ENCODE measurements at places on chromosomes 3 and 15. TPM values are rescaled to one million over a fixed set of nuclear protein-coding genes. Genes with fewer than 3 reads are reported as not detected.

RYR3 gene
- polyA plus RNA-seq, result not detected

GRCh38 chr3:83224101-83224868 is 1462.8 kb upstream of the GBE1 start:
- no peak for DNase-seq

DNA sequence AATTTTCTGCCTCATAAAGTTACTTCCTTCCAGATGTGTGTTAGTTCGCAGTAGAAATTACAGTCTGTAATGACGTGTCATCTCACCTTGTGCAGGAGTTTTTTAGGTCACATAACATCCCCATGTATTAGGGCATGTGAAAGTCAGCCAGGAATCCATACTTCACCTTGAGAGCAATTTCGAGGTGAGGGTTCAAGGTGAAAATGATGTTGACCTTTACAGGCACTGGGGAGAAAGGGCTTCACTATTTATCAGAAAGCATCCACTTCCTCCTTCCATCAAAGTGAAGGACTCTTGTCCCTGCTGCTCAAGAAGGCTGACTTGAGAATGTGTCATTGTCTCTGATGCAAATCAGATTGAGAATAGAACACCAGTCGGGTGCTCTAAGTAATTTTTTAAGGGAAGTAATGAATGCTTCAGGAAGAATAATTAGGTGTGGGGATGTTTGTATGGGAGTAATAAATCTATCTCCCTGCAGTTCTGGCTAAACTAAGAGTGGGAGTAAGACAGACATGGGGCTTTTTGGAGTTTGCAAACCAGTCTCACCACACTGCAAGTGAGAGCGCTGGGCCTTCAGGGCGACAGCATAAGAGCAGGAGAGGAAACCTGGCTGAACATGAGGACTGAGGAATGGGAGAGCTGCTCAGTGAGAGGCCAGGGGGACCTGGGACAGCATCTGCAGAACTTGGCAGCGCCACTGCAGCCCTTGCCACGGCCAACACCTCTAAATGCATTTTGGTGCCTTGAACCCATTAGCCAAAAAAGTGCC is 85.9 kb upstream of the IL12A start:
- DNase-seq, result no peak

DNA sequence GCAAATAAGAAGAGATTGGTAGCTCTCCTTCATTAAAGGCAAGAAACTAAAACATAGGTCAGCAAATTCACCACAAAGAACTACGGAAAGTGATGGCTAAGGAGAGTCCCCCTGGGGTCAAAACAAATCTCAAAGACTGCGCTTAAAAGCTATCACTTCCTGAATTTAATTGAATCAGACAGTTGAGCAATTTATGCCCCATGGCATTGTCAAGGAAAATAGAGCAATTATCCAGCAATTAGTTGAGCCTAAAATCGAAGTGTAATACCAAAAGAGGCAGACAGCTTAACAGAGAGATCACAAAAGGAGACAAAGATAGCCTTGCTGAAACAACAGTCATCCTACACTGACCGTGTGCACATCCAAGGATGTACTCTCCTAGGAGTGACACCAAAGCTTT is 74.4 kb upstream of the SCN10A start:
- no peak for DNase-seq

- DNase-seq, result no peak
Observed at GRCh38 chr3:106552351-106553043, 683.7 kb upstream of the CBLB start.

DNA sequence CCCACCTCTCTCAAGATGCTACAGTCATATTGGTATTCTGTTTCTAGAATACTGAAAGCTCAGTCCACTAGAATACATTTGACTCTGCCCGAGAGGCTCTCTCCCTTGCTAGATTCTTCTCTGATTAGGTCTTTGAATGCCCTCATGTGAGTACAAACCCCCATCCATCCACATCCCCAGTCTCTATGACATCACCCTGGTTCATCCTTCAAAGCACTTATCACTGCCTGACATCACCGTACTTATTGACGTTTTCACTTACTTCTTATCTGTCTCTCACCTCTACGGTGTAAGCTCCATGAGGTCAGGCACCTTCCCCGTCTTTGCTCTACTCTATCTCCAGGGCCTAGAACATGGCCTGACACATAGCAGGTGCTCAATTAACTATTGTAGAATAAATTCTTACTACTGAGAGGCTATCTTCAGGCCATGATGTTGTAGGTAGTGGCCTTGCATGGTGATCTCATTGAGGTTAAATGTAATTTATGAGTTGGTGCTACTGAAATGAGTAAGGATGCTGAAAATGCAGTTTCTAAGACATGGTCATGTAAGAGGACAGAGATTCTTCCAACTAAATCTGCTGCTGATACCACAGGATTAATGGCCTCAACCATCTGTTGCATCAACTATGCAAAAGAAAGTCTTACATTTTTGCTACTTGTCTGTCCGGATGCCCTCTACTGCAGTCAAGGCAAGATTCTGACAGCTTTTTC is 26.8 kb downstream of the EOGT start:
- DNase-seq, result peak; percentile 23

DNA sequence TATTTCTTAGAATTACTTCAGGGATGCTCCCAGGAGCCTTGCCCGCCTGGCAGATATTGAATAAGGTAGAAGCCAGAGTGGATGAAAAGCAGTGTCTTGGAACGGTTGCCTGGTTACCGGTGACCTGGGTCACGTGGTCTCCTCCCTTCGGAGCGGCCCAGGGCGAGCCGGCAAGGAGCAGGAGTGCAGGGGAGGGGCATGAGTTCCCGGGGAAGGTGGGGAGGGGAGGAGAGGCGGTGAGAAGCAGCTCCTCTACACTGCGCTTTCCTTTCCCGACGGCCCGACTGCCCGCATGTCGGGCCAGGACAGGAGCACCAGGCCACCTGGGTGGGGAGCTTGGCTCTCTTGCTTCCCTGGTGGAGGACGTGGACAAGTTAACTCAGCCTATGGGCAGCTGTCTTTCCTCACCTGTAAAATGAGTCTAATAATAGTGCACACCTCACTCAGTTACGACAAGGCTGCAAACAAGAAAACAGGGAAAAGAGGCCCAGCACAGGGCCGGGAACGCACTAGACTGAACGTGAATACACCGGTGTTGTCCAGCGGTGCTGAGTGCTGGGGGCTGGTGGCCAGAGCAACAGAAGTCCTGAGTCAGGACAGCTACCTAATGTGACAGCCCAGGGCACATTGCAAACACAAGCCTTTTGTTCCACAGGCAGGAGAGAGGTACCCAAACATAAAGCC is 198.3 kb downstream of the ADAMTS9 start:
- no peak for DNase-seq

DNA sequence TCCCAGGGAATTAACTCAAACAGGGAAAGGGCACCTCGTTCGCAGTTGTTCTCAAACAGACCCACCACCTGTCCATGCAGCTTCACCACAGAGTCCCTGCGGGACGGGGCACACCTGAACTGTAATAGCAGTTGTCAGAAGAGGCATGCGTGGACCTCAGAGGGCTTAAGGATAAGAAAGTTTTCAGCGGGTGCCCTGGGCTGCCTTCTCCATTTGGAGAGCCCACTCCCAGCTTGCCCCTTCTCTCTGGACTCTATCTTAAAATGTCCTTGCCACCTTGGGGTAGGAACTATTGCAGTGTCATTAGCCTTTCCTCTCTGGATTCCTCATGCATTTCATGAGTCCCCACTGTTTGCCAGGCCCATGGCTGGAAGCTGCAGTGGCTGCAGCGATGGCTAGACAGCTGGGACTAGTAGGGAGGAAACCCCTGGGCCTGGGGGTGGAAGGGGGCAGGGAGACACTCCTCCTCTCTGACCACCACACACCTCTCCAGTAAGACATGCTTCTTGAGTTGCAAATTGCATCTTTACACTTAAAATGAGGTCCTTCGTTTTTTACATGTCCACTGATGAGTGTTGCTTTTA is 33.5 kb downstream of the PDIA5 start:
- no peak for DNase-seq

DNA sequence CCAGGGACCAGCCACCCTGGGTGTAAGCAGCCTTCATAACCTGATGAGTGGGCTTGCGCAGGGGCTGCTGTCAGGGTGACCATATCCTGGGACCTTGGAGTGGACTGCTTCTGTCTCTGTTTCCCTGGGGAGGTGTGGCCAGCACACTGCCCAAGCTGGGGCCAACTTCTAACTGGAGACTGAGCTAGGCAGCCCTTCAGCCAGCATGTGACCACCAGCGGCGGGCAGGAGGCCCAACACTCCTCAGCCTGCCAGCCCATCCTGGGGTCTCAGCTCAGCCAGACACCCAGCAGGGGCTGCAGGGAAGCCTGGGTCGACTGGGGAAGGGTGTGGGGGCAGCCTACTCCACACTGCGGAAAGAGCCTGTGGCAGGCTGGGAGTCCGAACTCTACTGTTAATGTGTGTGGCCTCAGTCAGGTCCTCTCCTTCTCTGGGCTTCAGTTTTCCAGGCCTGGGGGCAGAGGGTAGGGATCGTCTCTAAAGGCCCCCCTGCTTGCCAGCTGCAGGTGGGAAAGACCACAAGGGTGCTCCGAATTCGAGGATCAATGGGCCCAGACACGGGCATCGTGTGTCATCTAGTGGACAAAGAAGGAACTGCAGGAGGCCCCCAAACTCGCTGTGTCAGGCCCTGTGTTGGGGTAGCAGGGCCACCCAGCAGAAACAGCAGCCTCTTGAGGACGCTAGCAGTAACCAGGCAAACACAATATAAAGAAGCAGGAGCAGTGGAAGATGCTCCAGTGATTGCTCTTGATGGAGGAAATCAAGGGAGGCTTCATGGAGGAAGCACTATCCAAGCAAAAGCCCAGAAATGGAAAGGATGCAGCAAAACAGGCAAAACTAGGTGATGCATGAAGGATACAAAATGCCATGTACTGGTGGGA is 2.0 kb upstream of the SEMA3G start:
- peak; percentile 42 for DNase-seq

HACD3 gene
- 56.7 TPM for polyA plus RNA-seq

ANKRD34C gene
- not detected for polyA plus RNA-seq

GRCh38 chr15:96385195-96385594 is 54.7 kb downstream of the NR2F2 start:
- DNase-seq, result no peak

ACOX2 gene
- 32.9 TPM for polyA plus RNA-seq

ADAMTS17 gene
- 0.03 TPM for polyA plus RNA-seq

DNA sequence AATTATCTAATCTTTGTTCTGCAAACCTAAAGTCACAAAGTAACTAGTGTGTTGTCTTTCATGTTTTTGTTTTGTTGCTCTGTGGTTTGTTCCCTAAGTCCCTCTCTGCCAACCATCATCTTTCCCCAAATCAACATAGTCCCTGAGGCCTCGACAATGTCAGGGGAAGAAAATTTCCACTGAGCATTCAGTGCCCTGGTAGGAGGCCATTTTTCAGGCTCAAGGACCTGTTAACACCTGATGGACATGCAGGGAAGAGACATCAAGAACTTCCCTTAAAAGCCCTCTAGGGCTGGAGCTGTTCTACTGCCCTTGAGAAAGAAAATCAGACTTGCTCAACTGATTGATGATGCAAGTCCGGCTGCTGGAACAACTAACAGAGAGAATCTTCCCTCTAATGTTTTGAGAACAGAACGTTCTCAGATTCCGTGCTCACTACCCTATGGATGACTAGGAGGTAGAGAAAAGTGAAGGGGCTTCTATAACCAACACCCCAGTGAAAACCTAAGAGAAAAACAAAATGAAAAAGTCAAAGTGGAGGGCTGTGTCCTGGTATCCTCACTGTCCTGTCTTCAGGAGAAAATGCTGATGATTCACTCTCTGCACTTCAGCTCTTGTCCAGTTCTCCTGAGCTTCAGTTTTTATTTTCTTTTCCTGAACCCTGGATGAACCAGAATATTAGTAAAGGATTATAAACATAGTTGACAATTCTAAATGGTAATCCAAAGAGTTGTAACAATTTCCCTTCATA is 373.1 kb downstream of the FOXP1 start:
- DNase-seq, result peak; percentile 76

GRCh38 chr3:122067588-122068240 is 12.6 kb downstream of the CD86 start:
- DNase-seq, result no peak

GRCh38 chr15:78998526-78998925 is 53.7 kb upstream of the CTSH start:
- DNase-seq, result no peak

ARGFX gene
- polyA plus RNA-seq, result not detected

GRCh38 chr3:70558956-70559355 is 246.5 kb upstream of the MDFIC2 start:
- DNase-seq, result no peak

DNA sequence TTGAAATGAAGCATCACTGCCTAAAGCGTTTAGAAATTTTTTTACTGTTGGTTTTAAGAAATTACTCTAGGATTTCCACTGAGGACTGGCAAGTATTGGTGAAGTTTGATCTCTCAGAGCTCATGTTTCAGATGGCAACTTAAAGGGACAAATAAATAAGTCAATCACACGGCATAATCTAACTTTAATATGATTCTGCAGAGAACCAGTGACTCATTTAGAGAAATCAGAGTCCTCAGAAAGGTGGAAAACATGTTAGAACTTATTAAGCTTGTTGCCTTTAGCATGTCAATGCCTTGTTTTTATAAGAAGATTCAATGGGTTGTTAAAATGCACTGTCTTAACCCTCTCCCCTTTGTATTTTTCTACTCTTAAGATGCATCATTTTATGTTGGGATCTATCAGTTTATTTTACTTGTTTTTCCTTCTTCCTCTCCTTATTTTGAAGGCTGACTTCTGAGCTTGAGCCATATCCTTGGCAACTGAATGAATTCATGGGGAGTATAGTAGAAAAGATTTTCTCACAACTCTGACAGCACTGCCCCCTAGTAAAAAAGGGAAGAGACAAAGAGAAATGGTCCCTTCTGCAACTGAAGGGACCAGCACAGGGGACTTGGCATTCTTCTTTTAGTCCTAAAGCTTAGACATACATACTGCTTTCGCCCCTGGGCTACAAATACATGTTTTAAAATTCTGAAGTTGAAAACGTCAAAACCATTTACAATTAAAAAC is 431.2 kb downstream of the LPP start:
- peak; percentile 10 for DNase-seq

GRCh38 chr3:10248984-10249748 is 907 bp downstream of the TATDN2 start:
- DNase-seq, result peak; percentile 2

GRCh38 chr15:69170597-69170996 is 10.2 kb downstream of the GLCE start:
- DNase-seq, result no peak

DNA sequence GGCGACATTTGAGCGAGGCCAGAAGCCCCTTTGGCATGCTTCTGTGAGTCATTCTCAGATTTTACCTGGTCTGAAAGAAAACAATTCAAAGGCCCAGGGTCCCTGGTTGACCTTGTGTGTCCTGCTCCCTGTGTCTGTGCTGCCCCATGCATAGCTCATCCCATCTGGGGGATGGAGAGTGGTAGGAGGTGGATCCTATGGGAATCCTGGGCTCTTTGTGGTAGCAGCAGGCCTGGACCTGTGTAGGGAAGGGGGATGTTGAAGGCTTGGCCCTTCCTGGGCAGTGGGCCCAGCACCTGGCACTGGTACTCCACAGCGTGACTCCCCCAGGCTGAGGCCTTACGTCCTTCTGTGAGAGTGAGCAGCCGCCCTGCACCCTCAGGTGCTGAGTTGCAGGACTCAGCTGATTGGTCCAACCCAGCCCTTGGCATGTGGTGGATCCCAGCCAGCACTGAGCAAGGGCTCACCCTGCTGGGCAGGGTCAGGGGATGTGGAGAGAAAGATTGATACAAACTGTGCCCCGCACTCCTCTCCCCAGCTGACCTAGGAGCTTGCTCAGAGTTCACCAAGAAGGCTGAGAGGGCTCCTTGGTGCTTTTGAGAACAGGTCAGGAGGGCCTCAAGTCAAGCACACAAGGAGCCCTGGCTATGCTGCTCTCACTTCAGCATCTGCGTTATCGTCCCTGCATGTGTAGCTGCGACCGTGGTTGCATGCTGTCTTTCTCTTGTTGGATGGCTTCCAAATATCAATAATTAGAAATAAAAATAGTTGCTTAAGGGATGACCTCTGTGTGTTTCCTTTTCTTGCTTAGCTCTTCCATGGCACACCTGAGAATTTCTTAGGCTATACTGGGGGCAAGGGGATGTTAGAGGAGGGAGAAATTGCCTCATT is 21.4 kb upstream of the JMJD7 start:
- no peak for DNase-seq

Data from IMR-90 (cell line).